ENCODE measurements at places on chromosomes 5 and 9. TPM values are rescaled to one million over a fixed set of nuclear protein-coding genes. Genes with fewer than 3 reads are reported as not detected.
A peak's percentile ranks its signal among the peaks of the same experiment; 100 is the strongest.

GRCh38 chr5:87081016-87081415, 186.7 kb upstream of the RASA1 start:
- no peak for DNase-seq
- H3K4me3 ChIP-seq, result no peak overlapping the region
- no peaks in the 10 kb centered on the region for H3K36me3 ChIP-seq
- H3K4me1 ChIP-seq, result no peaks in the 10 kb centered on the region
- no peaks in the 10 kb centered on the region for H3K27me3 ChIP-seq
- no peak overlapping the region for H3K27ac ChIP-seq

GRCh38 chr5:138274189-138274853, at the start of gene GFRA3:
GFRA3 (minus strand) TSS chr5:138274621; CDS start chr5:138274424, 197 bp downstream.
- peak; percentile 39 for DNase-seq
- no peak within 1 kb of the TSS for H3K27ac ChIP-seq
- peak within 1 kb of the TSS; percentile 29 for H3K4me3 ChIP-seq
- peaks cover 3% of the 10 kb centered on the region for H3K4me1 ChIP-seq
- no peaks in the 10 kb centered on the region for H3K36me3 ChIP-seq

- H3K36me3 ChIP-seq, result no peaks in the 10 kb centered on the region
- no peak for DNase-seq
- H3K4me1 ChIP-seq, result no peaks in the 10 kb centered on the region
- H3K27me3 ChIP-seq, result no peaks in the 10 kb centered on the region
Measured at GRCh38 chr5:9170026-9170425, 375.8 kb downstream of the SEMA5A start.

DNA sequence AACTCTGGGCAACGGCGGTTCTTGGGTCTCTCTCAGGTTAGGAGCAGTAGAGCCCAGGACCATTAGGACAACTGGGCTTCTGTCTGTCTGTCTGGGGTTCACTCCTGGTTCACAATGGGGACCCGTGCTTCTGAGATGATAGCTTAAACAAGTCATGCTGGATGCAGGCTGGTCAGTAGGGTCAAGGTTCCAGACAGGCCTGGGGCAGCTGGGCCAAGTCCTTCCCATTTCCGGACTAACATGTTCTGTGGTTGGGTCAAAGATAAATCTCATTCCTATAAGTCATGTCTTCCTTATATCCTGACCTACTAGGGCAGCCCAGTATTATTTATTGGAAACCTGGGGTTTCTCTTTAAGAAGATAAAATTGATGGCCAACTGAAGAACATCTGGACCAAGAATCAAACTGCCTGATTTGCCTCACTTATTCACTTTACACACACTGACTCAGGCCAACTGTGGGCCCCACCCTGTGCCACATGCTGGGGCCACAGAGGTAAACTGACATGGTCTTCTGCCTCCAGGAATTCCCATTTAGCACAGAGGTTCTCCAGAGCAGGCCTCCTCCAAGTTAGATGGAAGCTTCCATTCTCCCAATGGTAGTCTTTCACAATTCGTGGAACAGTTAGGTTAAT, 8.3 kb downstream of the HDHD3 start:
- no peak overlapping the region for H3K27ac ChIP-seq
- no peaks in the 10 kb centered on the region for H3K36me3 ChIP-seq
- no peaks in the 10 kb centered on the region for H3K27me3 ChIP-seq
- DNase-seq, result no peak
- no peaks in the 10 kb centered on the region for H3K4me1 ChIP-seq

GRM6 gene
- total RNA-seq, result not detected

GRCh38 chr5:172530878-172531703, 76.8 kb upstream of the SH3PXD2B start:
- H3K27ac ChIP-seq, result no peak overlapping the region
- no peaks in the 10 kb centered on the region for H3K27me3 ChIP-seq
- H3K4me3 ChIP-seq, result no peak overlapping the region
- peaks cover 10% of the 10 kb centered on the region for H3K4me1 ChIP-seq

DNA sequence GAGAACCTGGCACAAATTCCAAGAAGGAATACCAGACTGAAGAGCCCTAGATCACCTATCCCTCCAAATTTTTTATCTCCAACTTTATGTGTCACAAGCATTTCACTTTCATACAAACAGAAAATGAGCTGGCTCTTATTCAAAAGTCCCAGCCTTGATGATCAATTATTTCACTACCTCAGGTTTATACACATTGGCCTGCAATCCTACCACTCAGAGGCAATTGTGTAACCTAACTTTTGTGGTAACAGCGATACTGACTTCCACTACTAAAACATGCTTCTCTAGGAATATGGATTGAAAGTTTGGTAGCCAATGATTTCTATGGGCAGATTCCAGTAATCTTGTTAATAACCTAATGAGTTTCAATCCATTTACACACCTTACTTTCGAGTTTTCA, 10.5 kb downstream of the RNF38 start:
- no peak overlapping the region for H3K4me3 ChIP-seq
- peaks cover 5% of the 10 kb centered on the region for H3K4me1 ChIP-seq
- no peak for DNase-seq
- no peaks in the 10 kb centered on the region for H3K27me3 ChIP-seq
- H3K27ac ChIP-seq, result no peak overlapping the region

DNA sequence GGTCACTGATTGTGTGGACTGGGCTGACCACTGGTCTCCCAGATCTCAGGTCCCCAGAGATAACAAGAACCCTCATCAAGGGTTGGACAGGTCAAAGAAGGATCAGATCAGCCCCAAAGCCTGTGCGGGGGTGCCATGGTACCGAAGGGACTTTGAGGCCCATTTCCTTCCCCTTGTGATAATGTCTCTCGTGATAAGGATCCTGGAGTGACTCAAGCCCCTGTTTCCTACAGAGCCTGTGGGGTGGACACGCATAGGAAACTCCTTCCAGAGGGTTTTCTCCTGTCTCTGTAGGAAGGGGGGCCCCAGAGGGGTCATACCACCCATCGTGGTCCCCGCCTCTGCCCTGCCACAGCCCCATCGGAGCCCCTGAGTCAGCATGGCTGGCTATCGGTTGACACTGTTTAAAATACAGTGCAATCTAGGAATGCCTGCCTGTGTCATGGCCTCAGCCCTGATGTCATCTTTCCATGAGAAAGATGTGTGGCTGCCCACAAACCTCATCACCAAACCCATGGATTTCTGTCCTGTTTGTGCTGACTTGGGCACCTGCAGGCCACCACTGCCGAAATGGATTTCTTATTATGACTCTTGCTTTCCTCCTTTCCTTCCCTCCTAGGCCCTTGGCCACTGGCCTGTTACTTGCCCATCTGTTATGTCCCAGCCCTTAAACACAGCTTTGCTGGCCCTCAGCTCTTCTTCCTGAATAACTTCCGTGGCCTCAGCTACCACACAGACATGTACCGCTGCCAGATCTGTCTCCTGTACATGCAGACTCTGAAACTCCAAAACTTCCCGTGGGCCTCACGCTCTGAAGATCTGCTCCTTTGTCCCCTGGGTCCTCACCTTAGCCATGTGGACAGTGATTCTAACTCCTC, 2.9 kb upstream of the CSF2 start:
- no peak for DNase-seq
- no peaks in the 10 kb centered on the region for H3K4me1 ChIP-seq
- no peaks in the 10 kb centered on the region for H3K36me3 ChIP-seq
- H3K27ac ChIP-seq, result no peak overlapping the region
- H3K27me3 ChIP-seq, result no peaks in the 10 kb centered on the region
- H3K4me3 ChIP-seq, result no peak overlapping the region

DNA sequence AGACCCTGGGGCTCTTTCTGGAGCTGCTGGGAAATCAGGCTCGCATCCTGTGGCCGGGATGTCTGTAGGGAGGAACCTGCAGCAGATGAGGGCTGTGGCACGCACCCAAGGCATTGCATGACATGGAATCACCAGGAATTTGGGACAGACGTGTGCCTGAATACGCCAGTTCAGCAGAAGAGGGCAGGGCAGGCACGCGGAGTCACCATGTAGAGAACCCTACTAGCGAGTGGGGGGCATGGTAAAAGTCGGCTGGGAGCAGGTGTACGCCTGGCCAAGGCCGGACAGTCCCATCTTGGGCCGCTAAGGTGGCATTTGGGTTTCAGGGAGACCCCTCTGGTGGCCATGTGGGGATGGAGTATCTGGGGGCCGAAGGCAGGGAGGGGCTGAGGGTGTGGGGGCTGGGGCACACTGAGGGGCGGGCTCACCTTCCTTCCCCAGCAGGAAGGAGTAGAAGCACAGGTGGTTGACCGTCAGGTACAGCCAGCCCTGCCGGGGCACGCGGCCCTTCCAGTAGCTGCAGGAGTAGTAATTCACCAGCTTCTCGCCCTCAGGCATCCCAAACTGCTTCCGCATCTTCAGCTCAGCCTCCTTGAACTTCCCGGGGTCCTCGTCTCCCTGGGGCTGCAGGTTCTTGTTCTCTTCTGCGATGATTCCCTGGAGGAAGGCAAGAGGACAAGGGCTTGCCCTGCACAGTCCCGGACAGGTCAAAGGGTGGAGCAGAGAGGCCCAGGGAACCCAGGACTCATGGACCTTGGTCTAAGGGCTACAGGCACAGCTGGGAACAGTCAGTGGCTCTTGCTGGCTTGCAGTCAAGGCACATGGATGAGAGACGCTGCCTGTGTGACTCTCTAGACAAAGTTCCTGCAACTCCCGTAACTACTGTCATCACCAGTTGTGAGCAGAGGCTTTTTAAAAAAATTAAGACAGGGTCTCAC, 13.5 kb downstream of the TBC1D9B start:
- DNase-seq, result no peak
- no peaks in the 10 kb centered on the region for H3K4me1 ChIP-seq
- no peaks in the 10 kb centered on the region for H3K36me3 ChIP-seq
- no peak overlapping the region for H3K27ac ChIP-seq
- no peaks in the 10 kb centered on the region for H3K27me3 ChIP-seq
- H3K4me3 ChIP-seq, result no peak overlapping the region

ODF2 gene
- total RNA-seq, result 20.3 TPM

IFT74 gene
- 19.6 TPM for total RNA-seq

- no peaks in the 10 kb centered on the region for H3K27me3 ChIP-seq
- DNase-seq, result no peak
- H3K27ac ChIP-seq, result no peak overlapping the region
- H3K36me3 ChIP-seq, result no peaks in the 10 kb centered on the region
Measured at GRCh38 chr5:43711496-43711895, 108.5 kb downstream of the NNT start.

C5orf52 gene
- not detected for total RNA-seq

SH2D3C gene
- total RNA-seq, result 4.3 TPM

- H3K27me3 ChIP-seq, result no peaks in the 10 kb centered on the region
- H3K36me3 ChIP-seq, result no peaks in the 10 kb centered on the region
- no peak overlapping the region for H3K4me3 ChIP-seq
- H3K27ac ChIP-seq, result no peak overlapping the region
Measured at GRCh38 chr9:136079211-136079915, 15.7 kb downstream of the NACC2 start.

GNA14 gene
- 5.9 TPM for total RNA-seq

ERCC6L2 gene
- total RNA-seq, result 61.1 TPM

GRCh38 chr9:25366906-25367305, 311.3 kb downstream of the TUSC1 start:
- H3K27me3 ChIP-seq, result no peaks in the 10 kb centered on the region
- no peak overlapping the region for H3K4me3 ChIP-seq
- no peak overlapping the region for H3K27ac ChIP-seq
- no peaks in the 10 kb centered on the region for H3K4me1 ChIP-seq
- DNase-seq, result no peak

N4BP3 gene
- 1.8 TPM for total RNA-seq

ACSL6 gene
- total RNA-seq, result 0.12 TPM

DNA sequence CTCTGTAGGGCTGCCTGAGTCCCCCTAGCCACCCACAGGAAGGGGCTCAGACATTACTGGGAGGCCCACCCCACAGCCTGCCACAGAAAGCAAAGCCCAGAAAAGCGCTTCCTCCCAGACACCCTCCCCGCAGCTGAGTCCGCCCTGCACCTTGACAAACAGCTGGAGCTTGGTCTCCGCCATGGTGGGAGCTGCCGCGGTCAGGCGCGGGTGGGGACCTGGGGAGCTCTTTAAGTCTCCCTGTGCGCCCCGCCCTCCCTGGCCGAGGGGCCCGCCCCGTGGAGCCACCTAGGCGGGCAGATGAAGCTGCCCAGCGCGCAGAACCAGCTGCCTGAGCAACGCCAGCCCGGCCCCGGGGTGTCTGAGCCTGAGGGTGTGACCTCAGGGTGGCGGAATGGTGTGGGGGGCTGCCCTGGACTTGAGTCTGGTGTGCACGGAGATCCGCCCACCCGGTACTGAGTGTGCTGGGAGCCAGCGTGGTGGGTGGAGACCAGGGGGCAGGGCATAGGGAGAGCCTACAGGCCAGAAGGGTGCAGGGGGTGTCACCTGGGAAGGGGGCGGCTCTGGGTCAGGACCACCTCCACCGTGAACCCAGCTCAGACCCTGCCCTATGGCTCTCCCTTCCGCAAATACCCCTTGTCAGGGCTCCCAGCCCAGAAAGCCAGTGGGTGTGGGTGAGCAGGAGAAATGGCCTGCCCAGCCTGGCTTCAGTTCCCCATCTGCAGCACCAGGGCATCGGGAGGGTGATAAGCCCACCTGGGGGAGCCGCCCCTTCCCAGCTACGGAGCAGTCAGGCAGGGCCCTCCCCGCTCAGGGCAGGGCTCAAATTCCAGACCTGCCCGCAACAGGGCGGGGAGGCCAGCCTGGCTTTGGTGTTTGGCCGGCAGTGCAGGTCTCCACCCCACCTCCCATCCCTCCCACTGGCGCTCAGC, at the start of gene CLIC3:
Gene CLIC3 (minus strand): TSS at position 208 of the 932 bp plus-strand sequence. CDS start 25 bp downstream, at position 183.
- H3K36me3 ChIP-seq, result no peaks in the 10 kb centered on the region
- no peaks in the 10 kb centered on the region for H3K27me3 ChIP-seq
- H3K4me3 ChIP-seq, result no peak within 1 kb of the TSS
- no peak for DNase-seq

DNA sequence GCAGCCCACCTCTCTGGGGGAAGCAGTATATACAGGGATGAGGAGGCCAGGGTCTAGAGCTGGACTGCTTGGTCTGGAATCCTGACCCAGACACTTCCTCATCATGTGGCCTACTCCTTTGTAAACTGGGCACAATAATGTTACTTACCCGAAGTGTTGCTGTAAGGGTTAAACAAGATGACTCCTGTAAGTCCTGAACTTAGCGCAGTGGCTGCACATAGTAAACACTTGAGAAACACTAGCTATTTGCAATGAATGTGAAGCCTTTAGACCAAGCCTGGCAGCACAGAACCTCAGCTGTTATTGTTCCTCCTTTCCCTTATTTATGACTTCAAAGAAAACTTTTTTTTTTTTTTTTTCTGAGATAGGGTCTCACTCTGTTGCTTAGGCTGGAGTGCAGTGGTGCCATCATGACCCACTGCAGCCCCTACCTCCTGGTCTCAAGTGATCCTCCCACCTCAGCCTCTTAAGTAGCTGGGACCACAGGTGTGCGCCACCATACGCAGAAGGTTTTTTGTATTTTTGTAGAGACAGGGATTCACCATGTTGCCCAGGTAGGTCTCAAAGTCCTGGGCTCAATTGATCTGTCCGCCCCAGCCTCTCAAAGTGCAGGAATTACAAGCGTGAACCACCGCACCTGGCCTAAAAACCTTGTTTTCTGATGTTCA, 96.2 kb upstream of the IL6ST start:
- no peak for DNase-seq
- no peaks in the 10 kb centered on the region for H3K36me3 ChIP-seq
- H3K27ac ChIP-seq, result no peak overlapping the region
- no peaks in the 10 kb centered on the region for H3K27me3 ChIP-seq
- no peak overlapping the region for H3K4me3 ChIP-seq
